Stimulated activated CD4-positive, alpha-beta T cell treated with anti-CD3 and anti-CD28 coated beads, Interleukin-1b, Interleukin-23, amount 100 ng/mL, for 1 hour (primary cell): ENCODE measurements at places on chromosomes 13 and 19.

- DNase-seq = no peak
Measured at GRCh38 chr13:46632176-46632575, 79.2 kb downstream of the LRCH1 start.

DNA sequence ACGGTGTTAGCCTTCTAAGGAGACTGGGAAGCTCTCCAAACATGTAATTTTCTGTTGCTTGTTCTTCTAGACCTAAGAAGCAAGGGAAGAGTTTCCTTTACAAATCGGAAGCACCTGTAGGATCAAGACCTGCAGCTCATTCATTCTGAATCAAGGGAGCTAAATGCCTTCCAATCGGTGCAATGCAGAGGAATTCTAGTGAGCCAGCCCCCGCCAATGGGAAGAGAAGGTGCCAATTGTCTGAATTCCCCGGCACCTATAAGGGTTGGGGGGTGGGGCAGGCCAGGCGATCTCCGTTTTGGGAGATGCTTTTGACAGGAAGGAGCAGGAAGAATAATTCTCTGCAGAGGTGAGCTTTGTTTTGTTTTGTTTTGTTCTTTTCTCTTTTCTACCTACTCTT lies 7.1 kb upstream of the NLRP13 start:
- no peak for DNase-seq

DNA sequence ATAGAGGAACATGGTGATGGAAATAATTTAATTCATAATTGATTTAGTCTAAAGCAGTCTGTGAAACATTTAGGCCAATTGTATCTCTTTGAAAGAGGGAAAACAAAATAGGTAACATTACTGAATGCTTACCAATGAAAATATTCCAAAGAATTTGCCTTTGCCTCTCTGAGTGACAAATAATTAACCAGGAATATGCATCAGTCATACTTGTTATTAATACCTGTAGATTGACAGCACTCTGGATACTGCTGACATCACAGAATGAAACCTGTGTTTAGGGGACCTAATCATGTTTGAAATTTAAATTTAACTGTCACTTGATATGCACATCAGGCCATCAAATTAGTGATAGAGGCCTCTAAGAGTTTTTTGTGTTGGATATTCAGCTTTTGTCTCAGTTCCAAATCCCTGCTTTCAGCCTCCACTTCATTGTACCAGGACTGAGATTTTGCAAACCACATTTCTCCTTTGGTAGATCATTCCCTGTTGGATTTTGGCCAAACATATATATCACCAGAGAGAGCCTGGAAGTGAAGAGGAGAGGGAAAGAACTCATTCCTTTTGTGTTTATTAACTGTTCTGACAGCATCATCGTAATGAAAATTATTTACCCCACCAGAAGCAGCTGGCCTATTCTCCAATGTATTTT lies 64.8 kb upstream of the KLHL1 start:
- no peak for DNase-seq

DNA sequence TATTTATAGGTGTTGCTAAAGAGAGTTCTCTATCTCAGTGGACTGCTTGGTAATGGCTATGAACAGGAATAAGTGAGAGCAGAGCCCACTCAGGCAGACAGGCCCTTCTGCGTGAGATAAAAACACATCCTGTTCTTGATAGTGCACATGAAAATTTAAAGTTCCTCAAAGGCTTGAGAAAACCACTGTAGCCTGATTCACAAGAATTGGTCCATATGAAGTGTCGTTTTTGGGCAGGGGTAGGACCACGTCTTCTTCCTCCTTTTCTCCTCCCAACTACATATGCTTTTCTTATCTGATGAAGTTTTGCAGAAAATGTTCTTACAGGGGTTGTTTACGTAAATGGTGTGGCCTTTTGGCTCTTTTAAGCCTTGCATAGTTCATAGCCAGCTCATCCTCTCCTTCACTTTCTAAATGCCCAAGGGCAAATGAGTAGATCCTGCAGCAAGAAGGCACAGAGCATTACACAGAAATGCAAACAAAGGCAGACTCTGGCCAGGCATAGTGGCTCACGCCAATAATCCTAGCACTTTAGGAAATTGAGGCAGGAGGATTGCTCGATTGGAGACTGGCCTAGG lies 53.8 kb downstream of the RNF6 start:
- DNase-seq = no peak

- no peak for DNase-seq
Measured at GRCh38 chr19:55181740-55182139, 1.7 kb upstream of the SYT5 start.

DNA sequence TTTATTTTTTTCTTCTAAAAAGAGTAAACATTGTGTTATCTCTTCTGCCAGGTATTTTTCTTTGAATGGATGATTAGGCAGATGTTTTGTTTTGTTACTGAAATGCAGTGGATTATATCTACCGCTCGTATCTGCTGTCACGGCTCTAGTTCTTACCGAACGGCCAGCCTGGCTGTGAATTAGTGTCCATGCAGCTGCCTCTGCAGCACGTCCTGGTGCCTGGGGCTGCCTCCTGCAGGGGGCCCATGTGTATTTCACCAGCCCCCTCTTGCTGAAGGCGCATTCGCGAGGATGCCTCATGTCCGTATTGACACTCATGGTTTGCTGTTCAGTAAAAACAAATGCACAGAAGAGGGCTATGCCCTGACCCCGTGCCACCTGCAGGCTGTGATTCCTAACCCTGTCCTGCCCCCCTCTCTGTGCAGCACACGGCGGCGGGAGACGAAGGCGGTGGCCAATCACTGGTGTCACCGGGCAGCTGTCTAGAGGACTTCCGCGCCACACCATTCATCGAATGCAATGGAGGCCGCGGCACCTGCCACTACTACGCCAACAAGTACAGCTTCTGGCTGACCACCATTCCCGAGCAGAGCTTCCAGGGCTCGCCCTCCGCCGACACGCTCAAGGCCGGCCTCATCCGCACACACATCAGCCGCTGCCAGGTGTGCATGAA lies 49.9 kb downstream of the RAB20 start:
- no peak for DNase-seq

- no peak for DNase-seq
Measured at GRCh38 chr19:13398780-13399726, 107.2 kb downstream of the CACNA1A start.

- no peak for DNase-seq
Measured at GRCh38 chr19:4208385-4209094, 20.8 kb upstream of the EBI3 start.

- DNase-seq = no peak
Measured at GRCh38 chr13:75224053-75224742, 257.8 kb downstream of the TBC1D4 start.

DNA sequence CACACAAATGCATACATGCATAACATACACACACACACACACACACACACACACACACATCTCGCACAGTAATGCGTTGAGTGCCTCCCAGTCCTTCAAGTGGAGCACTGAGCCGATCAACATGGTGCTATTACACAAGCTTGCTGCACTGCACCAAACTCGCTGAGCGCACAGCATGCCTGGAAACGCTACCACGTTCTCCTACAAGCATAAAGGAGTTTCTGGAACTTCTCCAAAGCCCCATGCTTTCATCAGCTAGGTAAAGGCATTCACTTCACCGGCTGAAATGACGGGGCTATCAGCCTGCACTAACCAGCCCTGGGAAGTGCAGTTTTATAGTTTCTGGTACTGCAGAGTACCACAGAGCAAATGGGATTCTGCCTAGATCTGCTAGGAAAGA lies 92.7 kb downstream of the FGF14 start:
- DNase-seq = no peak

- DNase-seq = no peak
Measured at GRCh38 chr13:64992314-64992713, 2237.8 kb downstream of the PCDH9 start.

DNA sequence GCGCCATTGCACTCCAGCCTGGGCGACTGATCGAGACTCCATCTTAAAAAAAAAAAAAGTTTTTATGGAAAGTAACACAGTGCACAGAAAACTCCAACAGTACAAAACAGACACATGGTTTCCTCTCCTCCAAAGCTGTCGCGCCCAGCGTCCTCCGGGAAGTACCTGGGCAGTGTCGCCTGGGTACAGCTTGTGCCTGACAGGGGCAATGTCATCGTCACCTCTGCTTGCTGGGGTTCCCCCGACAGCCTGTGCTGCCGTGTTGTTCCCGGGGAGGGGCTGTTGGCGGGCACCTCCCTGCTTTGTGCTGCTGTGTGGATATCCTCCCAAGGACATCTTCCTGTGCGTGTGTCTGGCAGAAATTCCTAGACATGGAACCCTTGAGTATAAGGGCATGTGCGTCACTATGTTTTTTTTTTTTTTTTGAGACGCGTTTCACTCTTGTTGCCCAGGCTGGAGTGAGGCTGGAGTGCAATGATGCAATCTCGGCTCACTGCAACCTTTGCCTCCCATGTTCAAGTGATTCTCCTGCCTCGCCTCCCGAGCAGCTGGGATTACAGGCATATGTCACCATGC lies 2.4 kb upstream of the F2RL3 start:
- DNase-seq = no peak

DNA sequence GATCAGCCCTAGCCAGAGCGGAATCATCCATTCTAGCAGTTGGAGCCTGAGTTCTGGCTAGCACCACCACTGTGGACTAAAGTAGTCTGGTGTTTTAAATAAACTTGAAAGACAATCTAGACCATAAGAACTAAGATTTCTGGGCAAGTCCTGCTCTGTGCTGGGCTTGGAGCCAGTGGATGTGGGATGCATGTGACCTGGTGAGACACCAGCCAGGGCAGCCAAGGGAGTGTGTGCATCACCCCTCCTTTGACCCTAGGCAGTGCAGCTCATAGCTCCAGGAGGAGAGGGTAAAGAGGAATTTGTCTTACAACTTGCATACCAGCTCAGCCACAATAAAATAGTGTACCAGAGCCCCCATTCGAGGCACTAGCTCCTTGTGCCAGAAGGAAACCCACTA lies 21.0 kb downstream of the ITGBL1 start:
- DNase-seq = no peak

DNA sequence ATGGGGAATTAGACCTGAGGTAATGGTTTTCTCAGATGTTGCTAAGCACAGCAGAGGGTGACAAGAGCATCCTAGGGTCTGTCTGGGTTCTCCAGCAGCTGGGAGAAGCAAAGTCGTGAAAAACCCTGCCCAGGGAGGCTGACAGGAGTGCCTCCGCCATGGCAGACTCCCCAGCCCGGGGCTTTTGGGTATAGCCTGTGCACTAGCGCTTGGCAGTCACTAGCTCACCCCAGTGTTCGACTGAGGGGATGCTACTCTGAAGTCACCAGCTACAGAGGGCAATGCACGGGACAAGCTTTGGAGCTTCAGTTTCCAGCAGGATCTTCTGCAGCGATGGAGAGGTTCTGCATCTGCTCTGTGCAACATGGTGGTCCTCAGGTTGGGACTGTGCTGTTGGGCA lies 87.5 kb downstream of the ING1 start:
- DNase-seq = no peak

- no peak for DNase-seq
Measured at GRCh38 chr13:74266309-74266708, 132.1 kb upstream of the KLF12 start.

GRCh38 chr13:31064636-31065035 lies 97.1 kb downstream of the HSPH1 start:
- DNase-seq = no peak

DNA sequence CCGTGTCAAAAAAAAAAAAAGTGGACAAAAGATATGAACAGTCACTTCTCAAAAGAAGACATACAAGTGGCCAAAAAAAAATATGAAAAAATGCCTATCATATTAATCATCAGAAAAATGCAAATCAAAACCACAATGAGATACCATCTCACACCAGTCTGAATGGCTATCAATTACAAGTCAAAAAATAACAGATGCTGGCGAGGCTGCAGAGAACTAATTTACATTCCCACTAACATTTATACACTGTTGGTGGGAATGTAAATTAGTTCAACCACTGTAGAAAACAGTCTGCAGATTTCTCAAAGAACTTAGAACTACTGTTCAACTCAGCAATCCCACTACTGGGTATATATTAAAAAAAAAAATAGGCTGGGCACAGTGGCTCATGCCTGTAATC lies 26.5 kb upstream of the FOXO1 start:
- no peak for DNase-seq

DNA sequence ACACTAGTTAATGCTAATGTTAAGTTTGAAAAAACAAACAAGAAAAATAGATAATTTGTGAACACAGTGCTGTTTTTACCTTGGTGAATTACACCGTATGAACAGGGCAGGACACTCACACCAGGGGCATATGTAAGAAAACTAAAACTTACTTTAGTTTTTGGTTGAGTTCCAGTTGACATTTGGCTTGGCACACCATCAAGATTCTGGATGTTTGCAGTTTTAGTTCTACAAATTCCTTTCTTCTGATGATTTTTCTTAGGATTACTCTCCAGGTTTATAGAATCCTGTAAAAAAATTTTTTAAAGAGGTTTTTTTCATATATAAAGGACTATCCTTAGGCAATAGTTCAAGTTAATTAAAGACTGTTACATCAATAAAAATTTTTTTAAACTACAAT lies 238.5 kb upstream of the STARD13 start:
- DNase-seq = no peak

GRCh38 chr13:109989155-109989554 lies 202.8 kb upstream of the IRS2 start:
- DNase-seq = no peak

DNA sequence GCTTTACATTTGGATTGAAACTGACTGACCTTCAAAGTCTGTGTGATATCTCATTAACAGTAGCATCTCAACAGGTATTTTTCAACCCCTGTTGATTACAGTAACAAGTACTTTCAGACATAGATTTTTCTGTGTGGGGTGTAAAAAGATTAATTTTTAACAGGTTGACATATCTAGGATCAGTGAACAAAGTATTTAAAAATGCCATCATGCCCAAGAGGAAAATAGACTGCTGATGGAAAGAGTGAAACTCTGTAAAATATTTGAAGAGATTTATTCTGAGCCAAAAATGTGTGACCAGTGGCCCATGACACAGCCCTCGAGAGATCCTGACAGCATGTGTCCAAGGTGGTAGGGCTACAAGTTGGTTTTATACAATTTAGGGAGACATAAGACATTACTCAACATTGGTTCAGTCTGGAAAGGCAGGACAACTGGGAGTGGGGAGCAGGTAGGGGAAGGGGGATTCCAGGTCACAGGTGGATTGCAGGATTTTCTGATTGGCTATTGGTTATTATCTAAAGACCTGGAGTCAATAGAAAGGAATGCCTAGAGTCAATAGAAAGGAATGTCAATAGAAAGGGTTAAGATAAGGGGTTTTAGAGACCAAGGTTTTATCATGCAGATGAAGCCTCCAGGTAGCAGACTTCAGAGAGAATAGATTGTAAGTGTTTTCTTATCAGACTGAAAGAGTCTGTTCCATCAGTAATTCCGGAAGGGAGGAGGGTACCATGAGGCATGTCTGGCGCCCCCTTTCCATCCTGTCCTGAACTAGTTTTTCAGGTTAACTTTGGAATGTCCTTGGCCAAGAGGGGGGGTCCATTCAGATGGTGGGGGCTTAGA lies 29.1 kb downstream of the TNFRSF19 start:
- no peak for DNase-seq

- DNase-seq = no peak
Measured at GRCh38 chr19:35073941-35074340, 32.4 kb downstream of the HPN start.

GRCh38 chr19:16714702-16715287 lies 4.9 kb upstream of the NWD1 start:
- no peak for DNase-seq

- DNase-seq = no peak
Measured at GRCh38 chr19:30388327-30388726, 16.1 kb downstream of the ZNF536 start.
